ENCODE measurements at places on chromosomes 11 and 22.

GRCh38 chr11:119185981-119186634 is 833 bp downstream of the NHERF4 start:
- no peak for DNase-seq

DNA sequence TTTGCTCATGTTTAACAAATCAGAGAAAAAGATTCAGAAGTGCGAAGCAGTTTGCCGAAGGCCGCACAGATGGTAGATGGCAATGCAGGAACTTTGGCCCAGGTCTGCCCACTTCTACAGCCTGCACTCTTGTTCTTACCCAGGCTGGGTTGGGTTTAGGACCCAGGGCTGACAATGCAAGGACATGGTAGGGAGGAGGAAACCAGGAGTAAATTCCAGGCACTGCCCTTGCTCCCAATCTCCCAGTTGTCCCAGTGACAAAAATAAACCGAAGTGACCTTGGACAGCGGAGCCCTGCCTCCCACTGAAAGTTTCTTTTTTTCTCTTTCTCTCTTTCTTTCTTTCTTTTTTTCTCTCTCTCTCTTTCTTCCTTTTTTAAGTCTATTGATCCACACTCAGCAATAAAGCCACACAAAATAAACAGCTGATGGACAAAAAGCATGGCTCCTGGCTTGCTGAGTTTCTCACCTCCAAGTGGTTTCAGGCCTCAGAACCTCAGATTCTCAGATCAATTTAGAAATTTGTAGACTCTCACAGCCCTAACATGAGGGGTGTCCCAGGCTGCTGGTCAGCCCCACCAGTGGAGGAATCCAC is 33.5 kb upstream of the FCHSD2 start:
- no peak for DNase-seq

GRCh38 chr22:22519591-22519990 is 479 bp downstream of the ZNF280A start:
- DNase-seq: no peak

DNA sequence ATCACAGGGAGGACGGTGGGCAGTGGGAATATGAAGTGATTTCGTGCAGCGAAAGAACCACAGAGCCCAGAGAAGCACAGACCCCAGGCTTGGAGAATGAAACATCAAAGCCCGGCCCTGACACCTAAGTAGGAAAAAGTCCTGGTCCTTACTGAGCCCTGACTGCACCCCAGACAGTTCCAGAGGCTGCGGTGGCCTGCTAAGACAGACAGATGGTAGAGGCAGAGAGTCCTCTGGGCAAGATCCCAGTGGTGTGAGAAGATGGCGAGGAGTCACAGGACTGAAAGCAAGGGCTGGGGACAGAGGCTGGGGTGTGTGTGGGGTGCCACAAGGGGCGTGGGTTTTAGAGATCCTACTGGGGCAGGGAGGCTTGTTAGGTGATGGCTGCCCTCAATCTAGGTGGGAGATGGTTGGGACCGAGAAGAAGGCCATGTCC is 3.7 kb downstream of the CBX6 start:
- no peak for DNase-seq

DNA sequence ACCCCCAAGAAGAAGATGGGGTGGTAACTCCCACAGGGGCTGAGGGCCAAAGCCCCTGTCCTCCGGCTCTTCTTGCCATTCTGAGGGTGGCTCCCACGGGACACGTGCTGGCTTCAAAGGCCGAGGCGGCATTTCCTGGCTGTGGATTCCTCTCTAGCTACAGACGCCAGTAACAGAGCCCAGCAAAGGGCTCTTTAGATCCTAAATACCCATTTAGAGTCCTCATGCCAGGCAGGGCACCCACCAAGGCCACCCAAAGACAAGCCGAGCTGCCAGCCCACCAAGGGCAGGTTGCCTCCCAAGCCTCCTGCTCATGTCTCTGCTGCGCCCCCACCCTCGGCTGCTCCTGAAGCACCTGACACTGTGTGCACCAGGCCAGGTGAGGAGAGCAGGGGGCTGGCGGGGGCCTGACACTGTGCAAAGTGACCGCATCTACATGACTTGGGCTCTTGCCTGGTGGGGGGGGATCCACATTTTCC is 5.7 kb downstream of the LRFN4 start:
- no peak for DNase-seq

DNA sequence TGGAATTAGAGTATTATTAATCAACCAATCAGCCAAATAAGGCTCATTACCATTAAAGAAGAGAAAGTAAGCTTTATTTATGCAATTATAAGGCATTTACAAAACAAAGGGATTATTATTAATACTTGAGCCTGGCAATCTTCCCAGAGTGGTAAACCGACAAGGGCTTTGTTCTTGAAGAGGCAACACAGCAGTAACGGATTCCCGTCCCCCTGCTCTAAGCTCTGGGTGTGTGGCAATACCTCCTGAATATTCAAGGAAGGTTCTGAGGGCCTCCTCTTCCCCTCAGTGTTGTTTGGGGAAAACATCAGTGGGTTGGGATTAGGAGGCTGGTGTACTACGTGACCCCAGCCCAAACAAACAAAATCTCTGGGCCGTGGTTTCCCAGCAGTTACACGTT is 176.5 kb downstream of the TENM4 start:
- no peak for DNase-seq

DNA sequence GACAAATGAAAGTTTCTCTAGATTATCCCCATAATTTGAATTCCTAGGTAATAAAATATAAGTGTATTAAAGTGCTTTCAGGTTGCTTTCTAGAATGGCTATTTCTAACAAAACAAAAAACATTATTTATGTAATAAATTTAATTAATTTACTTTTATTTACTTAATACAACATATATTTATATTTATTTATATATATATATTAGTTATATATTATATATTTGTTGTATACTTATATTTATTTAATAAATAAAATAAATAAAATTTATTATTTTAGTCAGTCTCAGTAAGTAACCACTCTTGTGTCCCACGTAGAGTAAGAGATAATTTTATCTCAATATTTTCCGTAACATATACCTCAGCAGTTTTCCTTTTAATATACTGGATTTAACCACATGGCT is 1031.6 kb upstream of the CNTN5 start:
- no peak for DNase-seq

- no peak for DNase-seq
Measured at GRCh38 chr22:30245985-30246813, at the start of gene LIF. LIF (minus strand) TSS chr22:30246759; CDS start chr22:30246695, 64 bp downstream.

- no peak for DNase-seq
Measured at GRCh38 chr22:46354993-46355305, 19.4 kb downstream of the TRMU start.

DNA sequence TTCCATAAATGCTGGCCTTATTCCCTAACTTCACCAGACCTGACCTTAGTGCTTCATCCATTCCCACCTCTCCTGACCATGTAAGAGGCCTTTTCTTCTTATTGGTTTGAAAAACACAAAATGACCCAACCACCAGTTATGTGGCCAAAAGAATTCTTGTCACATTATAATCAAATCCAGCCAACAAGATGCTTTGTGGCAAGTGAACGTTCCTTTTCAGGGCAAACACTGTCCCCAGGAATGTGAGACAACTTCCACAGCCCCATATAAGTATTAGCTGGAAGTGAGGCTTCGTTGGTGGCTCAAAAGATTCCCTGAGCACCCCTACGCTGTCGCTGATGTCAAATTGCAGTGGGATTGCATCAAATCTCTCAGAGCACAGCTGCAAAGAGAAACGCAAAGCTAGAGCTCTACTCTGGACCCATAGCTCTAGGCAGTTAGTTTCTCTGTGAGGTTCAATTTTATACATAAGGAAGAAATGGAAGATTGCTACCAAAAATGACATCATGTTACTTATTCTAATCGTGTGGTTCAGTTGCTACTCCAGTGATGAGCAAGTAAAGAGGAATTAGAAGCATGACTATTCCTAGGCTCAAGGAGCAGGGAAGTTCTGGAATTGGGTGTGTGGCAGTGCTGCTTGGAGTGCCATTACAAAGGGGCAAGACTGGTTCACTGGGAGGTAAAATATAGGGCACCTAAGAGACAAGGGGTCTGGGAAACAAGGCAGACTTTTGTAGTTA is 26.1 kb downstream of the GLYATL1 start:
- no peak for DNase-seq

- no peak for DNase-seq
Measured at GRCh38 chr11:69008737-69009440, 4.2 kb downstream of the MRGPRF start.
